Stimulated activated CD8-positive, alpha-beta memory T cell treated with anti-CD3 and anti-CD28 coated beads, Interleukin-12 subunit alpha, Interleukin-12 subunit beta, amount 100 ng/mL, for 4 hours (primary cell): ENCODE measurements at places on chromosomes 4 and X.

DNA sequence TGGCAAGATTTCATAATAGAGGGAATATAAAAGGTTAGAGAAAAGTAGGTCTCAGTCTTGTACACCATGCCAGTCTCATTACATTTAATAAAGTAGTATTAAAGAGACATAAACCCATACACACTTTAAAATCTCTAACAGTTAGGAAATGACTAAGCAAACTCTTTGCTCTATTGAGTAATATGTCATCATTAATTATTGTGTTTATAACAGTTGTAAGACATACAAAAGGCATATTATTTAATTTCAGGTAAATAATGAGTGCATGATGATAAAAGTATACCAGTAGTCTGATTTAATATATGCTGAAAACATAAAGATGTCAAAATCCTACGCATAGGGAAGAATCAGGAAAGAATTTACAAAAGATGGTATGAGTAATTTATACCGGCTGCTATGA lies 31.0 kb upstream of the FGG start:
- no peak for DNase-seq

GRCh38 chr4:42341518-42342026 lies 55.7 kb upstream of the SHISA3 start:
- no peak for DNase-seq

DNA sequence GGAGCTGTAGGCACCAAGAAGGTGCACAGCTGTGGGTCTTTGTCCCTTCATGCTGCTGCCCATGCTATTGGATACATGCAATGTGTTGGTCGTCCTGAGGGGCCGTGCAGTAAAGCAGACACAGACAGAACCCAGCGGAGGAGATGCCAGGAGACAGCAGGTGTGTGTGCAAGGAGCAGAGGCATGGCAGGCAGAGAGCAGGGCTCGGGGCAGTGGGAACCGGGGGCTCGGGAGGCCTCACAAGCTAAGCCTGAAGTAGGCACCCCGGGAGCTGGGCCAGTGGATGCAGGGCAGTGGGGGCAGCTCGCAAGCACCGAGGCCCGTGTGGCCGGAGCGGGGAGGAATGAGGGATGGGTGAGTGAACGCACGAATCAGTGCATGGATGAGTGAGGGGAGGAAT lies 13.2 kb downstream of the HTRA3 start:
- DNase-seq: no peak

GRCh38 chrX:85109235-85109634 lies 105.6 kb downstream of the APOOL start:
- DNase-seq: no peak

GRCh38 chr4:2243681-2244380 lies 1.9 kb upstream of the HAUS3 start:
- DNase-seq: no peak

GRCh38 chr4:69167300-69167699 lies 47.2 kb downstream of the UGT2B11 start:
- no peak for DNase-seq

GRCh38 chr4:183185559-183185958 lies 86.5 kb downstream of the WWC2 start:
- DNase-seq: no peak

DNA sequence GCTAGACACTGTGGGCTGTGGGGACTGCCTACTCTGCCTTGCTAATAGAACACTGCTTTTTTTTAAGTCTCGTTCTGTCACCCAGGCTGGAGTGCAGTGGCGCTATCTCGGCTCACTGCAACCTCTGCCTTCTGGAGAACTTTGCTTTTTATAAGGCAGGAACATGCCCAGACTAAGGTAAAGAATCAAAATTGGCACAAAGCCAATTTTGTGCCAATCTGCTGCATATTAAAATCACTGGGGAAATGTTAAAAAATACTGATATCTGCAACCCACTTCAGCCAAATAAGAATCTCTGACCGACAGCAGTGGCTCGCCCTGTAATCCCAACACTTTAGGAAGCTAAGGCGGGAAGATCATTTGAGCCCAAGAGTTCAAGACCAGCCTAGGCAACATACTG lies 36.5 kb upstream of the CEP135 start:
- no peak for DNase-seq

DNA sequence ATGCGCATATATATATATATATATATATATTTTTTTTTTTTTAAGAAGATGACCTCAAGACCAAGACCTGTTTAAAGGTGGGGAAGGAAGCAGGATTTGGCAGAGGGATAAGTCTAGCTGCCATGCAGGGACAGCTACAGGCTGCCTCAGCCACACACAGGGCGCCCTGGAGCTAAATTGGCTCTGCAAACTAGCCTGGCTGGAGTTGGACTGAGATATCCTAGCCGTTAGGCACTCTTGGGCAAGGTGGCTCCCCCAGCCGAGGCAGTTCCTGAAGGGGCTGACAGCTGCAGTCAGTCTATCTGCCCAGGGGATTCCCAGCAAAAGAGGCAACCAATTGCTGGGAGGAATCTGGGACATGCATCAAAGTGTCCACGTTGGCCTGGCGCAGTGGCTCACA lies 21.9 kb downstream of the TRIML1 start:
- DNase-seq: no peak

DNA sequence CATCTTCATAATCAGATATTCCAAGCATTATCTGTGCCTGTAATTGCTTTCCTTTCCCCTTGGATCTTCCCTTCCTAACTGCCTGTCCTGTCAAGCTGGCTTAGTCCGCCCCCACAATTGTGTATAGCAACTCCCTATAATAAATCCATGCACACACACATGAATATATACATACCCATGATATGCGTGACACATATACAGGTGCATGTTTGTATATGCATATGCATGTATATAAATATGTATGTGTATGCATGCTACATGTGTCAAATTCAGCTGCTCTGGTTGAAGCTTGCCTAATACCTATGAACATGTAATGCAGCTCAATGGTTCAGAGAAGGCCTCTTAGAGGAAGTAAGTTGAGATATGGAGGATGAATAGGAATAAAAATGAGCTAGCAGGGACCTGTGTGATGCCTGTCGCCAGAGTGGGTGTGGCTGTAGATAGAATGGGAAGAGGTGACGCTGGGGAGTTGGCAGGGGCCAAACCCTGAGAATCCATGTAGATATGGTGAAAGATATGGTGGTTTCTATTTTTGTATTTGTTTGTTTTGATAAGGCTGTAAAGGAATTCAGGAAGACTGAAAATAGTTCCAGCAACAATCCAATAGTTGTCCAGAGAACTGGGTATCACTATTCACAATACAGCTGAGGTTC lies 595.0 kb upstream of the BOD1L1 start:
- DNase-seq: no peak

DNA sequence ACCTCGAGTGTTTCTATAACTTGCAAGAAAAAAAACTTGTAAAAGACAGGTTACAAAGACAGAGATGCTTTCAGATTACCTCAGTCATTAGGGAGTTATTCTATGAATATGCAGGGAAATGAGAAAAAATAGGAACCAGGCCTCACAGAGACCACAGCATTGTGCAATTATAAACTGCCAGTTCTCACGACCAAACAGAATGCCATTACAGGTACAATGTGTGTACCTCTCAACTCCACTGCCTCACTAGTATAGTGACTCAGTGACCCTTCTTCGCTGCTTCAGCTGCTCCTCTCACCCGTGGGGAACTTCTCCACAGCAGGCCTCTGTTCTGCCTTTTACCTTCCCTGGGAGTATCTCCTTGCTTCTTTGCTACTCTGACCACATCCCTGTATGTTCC lies 2.3 kb upstream of the HTATSF1 start:
- no peak for DNase-seq

- DNase-seq: no peak
These were observed 68.7 kb downstream of the WFS1 start for GRCh38 chr4:6338175-6338950.
